ENCODE measurements at places on chromosomes 2 and 18. TPM values are rescaled to one million over a fixed set of nuclear protein-coding genes. Genes with fewer than 3 reads are reported as not detected.

- no peak for DNase-seq
Measured at GRCh38 chr18:429030-429429, 71.5 kb downstream of the COLEC12 start.

GRCh38 chr2:120984452-120985173, 248.9 kb downstream of the GLI2 start:
- DNase-seq = no peak

PLEKHM3 gene
- 4.5 TPM for total RNA-seq

GRCh38 chr2:220876080-220876824, 695.9 kb downstream of the EPHA4 start:
- no peak for DNase-seq

NR4A2 gene
- total RNA-seq = not detected

Data from HepG2 (cell line).